ENCODE measurements at places on chromosomes 16 and 17.

- DNase-seq, result no peak
Observed at GRCh38 chr16:47037396-47037745, 63.9 kb upstream of the DNAJA2 start.

GRCh38 chr17:7440834-7441195, 1.5 kb downstream of the FGF11 start:
- DNase-seq, result no peak

GRCh38 chr16:64773184-64773583, 348.7 kb downstream of the CDH11 start:
- DNase-seq, result no peak

GRCh38 chr16:23485841-23486240, 24.5 kb downstream of the GGA2 start:
- DNase-seq, result no peak

- no peak for DNase-seq
Observed at GRCh38 chr17:54945671-54946070, 22.8 kb downstream of the COX11 start.

GRCh38 chr17:78332991-78333390, 26.9 kb downstream of the SOCS3 start:
- DNase-seq, result no peak

GRCh38 chr16:70657956-70658355, 11.6 kb downstream of the IL34 start:
- DNase-seq, result no peak

DNA sequence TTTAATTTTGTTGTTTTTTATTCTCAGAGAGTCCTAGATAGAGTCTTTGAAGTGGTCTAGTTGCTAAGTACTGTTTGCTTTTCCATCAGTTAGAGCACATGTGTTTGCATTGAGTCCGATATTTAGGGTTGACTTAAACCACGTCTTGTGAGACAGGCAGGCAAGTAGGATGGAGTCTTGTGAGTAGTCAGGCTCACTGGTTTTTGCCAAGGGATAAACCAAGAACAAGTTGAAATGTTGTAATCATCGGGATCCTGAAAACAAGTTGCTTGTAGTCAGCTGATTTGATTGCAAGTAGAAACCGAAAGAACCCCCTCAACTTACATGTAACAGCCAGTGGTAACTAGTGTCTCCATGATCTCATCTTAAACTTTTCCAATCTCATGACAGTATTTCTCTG, 17.2 kb downstream of the ATP6V0A1 start:
- DNase-seq, result no peak

- DNase-seq, result no peak
Observed at GRCh38 chr16:14071576-14072271, 605 bp downstream of the MRTFB start.

- DNase-seq, result no peak
Observed at GRCh38 chr17:80667462-80668277, 123.0 kb downstream of the RPTOR start.

DNA sequence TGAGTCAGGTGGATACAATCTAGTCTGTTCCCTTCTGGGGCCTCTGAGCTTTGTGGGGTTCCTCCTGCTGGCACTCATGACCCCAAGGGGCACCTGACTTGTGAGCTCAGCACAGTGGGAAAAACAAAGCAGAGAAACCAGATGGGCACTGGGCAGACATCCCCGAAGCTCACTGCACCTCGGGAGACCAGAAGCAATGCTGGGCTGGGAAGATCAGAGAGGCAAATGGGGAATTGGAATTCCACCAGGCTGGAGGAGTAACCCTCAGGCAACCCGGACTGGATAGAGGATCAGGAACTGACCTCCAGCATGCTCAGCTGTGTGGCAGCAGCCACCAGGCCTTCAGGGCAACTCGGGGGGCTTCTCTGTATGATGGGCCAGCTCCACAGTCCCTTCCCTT, 50.3 kb downstream of the ABCC12 start:
- DNase-seq, result no peak

DNA sequence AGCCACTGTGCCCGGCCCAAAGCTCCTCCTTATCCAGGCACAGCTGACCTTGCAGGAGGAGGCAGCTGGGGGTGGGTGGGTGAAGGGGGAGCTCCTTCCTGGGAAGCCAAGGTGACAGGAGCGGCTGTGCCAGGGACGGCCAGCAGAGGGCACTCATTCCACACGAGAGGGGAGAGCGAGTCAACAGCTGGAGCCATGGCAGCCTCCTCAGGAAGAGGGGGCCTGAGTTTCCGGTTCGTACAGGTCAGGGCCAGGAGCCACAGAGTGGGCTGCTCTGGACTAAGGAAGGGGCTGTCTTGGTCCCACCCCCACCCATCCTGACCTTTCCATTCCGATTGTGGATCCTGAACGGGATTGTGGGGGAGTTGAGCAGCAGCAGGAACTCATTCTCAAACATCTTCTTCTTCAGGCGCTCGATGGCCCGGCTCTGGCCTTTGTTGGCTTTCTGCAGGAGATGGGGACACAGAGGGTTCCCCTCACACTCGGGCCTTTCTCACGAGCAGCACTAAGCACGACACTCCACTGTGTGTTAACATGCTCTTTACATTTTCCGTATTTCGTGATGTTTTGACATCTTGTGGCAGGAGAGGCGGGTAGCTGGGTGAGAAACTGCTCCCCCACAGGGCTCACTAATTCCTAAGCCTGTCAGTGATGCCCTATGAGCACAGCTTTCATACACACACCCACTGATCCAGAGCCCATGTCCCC, 61.6 kb downstream of the TIMM22 start:
- peak; percentile 15 for DNase-seq

- DNase-seq, result no peak
Observed at GRCh38 chr17:3900646-3901045, 7.8 kb upstream of the CAMKK1 start.

- DNase-seq, result no peak
Observed at GRCh38 chr16:63323055-63323454, 1286.8 kb upstream of the CDH8 start.

GRCh38 chr17:59814276-59814675, 78.5 kb downstream of the TUBD1 start:
- no peak for DNase-seq

DNA sequence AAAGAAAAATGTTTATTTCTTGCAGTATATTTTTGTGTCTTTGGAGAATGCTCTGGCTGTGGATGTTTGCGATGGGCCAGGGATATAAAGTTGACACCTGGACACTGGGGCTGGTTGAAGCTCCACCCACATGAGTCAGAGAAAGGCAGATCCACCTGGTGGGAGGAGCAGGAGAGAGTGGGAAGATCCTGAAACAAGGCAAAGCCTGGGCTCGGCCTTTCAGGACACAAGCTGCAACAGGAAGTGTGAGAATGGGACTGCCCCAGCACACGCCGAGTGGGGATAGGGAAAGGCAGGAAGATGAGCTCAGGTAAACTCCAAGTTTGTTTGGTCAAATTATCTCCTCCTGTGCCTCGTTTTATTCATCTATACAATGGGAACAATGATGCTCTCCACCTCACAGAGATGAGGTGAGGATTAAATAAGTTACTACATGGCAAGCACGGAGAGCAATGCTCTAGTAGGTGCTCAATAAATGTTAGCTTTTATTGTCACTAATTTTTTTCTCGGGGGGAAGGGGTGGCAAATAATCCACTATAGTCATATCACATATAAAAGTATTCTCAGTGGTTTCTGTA, 21.4 kb upstream of the PITPNM3 start:
- no peak for DNase-seq

DNA sequence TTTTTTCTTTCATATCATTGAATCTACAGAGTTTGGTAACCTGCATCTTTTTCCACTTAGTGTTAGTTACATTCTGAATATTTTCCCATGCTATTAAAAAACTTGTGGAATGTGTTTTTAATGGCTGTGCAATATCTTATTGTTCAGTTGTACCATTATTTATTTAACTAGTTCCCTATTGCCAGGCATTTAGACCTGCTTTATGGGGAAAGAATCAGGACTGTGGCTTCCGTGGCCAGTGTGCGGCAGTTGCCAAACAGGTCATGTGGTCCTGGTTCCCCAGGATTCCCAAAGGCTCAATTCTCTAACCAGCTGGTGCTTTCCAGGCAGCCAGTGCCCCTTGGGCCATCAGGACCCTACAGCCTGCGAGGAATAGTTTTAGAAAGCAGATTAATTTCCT, 30.8 kb downstream of the NDEL1 start:
- no peak for DNase-seq

DNA sequence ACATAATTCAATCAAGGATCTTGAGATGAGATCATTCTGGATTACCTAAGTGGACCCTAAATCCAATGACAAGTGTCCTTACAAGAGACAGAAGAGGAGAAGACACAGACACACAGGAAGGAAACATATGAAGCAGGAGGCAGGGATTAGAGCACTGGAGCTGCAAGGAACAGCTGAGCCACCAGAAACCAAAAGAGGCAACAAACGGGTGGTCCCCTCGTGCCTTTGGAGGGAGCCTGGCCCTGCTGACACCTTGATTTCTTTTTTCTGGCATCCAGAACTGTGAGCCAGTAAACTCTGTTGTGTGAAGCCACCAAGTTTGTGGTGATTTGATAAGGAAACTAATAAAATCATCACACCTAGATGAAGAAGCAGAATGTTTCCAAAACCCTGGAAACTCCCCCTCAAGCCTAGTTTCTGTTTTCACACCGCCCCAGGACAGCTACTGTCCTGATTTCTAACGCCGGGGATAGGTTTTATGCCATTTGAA, 115.2 kb downstream of the PITPNC1 start:
- no peak for DNase-seq

GRCh38 chr17:62562656-62563055, 64.8 kb upstream of the MRC2 start:
- DNase-seq, result no peak

GRCh38 chr16:21698169-21699032, 34.6 kb downstream of the OTOA start:
- DNase-seq, result no peak

DNA sequence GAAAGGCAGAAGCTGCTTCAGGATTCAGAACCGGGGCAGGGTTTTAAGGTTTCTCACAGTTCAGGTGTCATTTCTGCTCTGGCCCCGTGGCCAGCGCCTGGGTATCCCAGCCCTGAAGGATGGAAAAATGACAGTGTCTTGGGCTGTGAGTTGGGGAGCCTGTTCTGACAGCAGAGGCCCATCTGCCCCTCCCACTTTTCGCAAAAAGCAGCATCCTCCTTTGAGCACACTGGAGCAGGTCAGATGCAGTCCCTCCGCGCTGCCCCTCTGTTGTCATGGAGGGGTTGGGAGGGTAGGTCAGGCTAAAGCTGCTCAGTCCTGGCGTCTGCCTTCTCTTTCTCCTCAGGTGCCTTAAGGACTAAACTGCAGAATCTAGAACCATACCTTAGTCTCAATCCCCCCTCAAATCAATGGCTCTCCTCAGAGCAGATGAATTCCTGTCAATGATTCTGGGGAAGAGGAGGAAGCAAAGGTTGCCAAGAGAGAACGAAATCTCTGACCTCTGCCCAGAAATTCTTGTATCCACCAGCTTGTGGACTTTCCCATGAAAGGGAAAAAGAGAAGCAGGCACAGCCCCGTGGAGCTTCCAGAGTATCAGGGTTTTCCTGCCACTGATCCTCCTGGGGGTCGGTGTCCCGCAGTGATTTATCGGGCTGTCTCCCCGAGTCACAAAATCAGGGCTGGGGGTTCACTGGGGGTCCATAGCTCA, 7.3 kb downstream of the NEUROD2 start:
- DNase-seq, result no peak

GRCh38 chr17:14803826-14804225, 461.3 kb downstream of the PMP22 start:
- no peak for DNase-seq

DNA sequence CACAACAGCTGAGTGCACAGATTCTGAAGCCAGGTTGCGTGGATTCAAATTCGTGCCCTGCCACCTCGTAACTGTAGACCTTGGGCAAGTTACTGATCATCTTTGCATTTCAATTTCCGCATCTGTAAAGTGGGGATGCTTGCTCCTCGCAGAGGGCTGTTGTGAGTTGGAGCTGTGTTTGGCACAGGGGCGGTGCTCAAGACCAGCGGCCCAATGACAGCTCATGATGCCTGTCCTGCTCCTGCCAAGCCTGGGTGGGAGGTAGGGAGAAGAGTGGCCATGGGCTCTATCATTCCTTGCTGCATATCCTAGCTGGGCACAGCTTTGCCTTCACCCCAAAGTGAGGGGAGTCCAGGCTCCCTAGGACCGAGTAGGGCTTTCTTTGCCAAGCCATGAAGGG, 12.6 kb downstream of the NXPH3 start:
- no peak for DNase-seq

GRCh38 chr16:87593710-87594258, 8.5 kb upstream of the JPH3 start:
- DNase-seq, result no peak

- DNase-seq, result no peak
Observed at GRCh38 chr16:25135254-25135878, 23.8 kb downstream of the LCMT1 start.

DNA sequence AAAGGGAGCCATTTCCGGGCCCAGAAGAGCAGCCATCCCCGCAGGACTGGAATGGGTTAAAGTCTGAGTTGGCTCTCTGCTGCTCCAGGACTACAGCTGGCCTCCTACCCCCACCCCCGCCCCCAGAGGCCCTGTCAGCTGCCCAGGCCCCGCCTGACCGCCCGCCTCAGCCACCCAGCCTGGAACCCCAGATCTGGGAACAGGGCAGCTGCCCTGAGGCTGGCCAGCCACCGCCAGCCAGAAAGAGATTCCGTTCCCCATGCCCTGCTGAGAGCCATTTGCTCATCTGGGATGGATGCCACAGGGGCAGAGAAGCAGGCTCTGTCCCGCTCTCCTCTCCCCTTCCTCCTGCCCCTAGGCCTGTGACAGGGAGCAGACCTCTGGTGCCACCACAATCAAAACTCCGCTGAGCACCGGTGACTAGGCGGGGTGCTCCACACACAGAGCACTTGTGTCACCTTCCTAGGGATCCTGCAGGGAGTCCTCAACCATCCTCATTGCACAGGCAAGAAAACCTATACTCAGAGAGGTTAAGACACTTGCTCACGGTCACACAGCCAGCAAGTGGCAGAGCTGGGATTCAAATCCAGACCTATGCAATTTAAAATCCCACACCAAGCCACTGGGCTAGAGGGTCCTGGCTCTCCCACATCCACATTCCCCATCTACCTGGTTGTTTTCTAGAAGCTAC, 44.1 kb downstream of the ZNF423 start:
- DNase-seq, result peak; percentile 54

GRCh38 chr17:21358682-21359482, 17.3 kb upstream of the KCNJ12 start:
- DNase-seq, result no peak

GRCh38 chr16:57335366-57335765, 23.2 kb upstream of the CCL22 start:
- DNase-seq, result no peak

GRCh38 chr17:41649923-41650519, 25.6 kb upstream of the KRT17 start:
- no peak for DNase-seq
